Right ventricle myocardium superior (tissue), 1 donor: ENCODE measurements at places on chromosomes 6 and 20.
A peak's percentile ranks its signal among the peaks of the same experiment; 100 is the strongest.

GRCh38 chr20:17909869-17910321, 58.7 kb downstream of the SNX5 start:
- no peak for DNase-seq

GRCh38 chr20:24577271-24577909, 108.0 kb downstream of the SYNDIG1 start:
- peak; percentile 16 for DNase-seq

DNA sequence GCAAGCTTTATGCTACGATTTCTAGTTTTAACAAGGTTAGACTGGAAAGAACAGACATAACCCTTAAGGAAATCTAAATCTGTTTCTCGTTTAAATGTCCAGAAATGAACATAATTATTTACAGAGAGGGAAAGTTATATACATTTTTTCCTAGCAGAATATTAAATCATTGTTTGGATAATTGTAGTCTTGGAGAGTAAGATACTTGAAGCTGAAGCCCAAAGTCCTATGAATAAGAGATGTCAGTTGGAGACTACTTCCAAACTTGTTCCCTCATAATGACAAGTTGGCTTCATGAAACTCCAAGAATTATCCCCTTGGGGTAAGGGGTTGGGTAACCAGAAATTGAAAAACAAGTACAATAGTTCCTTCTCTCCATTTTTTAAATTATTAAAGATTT, 911.1 kb upstream of the MAN1A1 start:
- no peak for DNase-seq

DNA sequence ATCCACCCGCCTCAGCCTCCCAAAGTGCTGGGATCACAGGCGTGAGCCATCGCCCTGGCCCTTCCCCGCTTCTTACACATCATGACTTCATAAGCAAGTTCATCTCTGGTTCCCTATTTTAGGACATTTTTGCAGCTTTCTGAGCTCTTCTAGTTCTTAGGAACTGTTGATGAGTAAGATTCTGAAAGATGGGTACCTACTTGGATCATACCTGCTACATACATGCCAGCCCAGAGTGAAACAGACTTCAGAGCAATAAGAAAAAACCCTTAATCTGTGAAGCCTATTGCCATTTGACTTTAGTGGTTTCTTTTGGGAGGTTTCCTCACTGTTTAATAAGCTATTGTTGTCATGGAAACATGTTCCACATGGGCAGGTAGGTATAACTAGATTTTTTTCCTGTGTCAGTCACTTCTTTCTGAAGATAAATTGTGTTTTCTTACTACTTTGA, 27.9 kb upstream of the TMEM217 start:
- no peak for DNase-seq

DNA sequence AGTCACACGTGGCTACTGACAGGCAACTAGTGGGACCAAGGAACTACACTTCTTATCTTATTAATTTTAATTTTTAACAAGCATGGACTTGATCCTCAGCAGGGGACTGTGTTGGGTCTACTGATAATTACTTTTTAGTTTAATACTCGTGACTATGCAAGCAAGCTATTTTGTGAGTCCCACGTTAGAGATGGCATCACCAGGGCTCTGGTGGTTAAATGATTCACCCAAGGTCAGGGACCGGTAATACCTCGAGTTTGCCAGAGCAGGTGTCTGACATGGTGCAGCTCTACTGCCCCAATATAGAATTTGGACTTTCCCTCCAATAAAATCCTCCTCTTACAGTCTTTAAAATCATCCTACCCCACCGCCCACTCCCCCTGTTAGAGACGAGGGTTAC, 98.6 kb upstream of the RIN2 start:
- no peak for DNase-seq

DNA sequence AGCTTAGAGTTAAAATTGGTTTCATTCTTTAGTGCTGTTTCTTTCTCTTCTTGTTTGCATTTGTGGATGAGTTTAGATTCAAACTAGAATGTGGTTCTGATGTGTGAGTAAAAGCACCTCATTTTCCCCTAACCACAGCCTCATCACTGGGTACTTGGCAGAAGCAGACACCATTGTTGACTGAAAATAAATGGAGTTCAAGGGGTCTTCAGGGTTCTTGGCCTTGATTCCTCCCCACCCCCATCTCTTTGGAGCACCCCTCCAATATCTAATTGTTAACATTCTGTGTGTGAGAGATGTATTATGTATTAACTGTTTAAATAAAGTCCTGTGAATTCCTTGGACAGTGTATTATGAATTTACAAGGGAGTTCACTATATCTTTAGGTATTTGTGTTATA, 59.6 kb downstream of the JARID2 start:
- no peak for DNase-seq

- DNase-seq, result peak; percentile 38
These were observed 2.2 kb downstream of the TFAP2A start for GRCh38 chr6:10412461-10413261.

DNA sequence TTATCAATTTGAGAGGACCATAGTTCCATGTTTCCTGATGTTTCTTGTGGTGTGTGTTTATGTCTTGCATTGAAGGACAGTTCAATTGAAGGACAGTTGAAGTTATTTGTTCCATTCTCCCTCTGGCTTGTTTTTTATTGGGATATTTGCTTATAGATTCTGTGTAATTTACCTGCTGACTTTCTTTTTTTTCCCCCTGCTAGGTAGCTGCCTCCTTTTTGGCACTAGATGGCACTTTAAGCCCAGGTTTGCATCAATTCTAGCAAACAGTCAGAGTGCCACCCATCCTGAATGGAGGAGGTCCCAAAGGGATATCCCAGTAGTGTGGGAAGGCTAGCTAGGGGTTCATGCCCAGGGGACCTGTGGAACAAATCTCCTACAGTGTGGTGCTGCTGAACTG, 78.1 kb downstream of the CFAP61 start:
- DNase-seq, result no peak

DNA sequence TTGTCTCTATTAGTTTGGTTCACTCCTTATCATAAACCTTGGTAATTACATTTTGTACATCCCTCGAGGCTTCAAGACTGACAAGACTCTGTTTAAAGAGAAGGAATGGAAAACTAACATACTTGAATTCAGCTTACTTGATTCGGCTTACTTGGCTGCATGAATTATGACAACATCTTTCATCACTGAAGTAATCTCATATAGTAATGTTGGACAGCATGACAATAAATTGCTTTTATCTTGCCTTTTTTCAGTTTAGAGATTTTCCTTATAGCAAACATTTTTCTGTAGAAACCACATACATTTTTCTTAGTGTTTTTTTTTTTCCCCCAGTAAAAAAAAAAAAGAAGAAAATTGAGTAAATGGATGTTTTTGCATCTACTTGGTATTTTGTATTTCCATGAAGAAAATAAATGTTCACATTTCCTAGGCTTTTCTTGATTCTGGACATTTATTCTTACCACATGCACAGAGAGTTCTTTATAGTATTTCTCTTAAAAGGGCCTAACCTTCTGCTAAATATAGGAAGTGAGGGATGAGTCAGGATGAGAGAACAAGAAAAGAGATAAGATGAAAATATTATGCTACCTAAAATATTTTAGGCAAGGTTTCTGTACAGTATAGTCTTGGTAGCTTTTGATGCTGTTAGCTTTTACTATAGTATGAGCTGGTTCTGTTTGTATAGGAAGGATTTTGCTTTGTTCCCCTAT, 101.0 kb upstream of the HDGFL1 start:
- no peak for DNase-seq

- no peak for DNase-seq
These were observed 491.3 kb downstream of the MAFB start for GRCh38 chr20:40197691-40198090.

DNA sequence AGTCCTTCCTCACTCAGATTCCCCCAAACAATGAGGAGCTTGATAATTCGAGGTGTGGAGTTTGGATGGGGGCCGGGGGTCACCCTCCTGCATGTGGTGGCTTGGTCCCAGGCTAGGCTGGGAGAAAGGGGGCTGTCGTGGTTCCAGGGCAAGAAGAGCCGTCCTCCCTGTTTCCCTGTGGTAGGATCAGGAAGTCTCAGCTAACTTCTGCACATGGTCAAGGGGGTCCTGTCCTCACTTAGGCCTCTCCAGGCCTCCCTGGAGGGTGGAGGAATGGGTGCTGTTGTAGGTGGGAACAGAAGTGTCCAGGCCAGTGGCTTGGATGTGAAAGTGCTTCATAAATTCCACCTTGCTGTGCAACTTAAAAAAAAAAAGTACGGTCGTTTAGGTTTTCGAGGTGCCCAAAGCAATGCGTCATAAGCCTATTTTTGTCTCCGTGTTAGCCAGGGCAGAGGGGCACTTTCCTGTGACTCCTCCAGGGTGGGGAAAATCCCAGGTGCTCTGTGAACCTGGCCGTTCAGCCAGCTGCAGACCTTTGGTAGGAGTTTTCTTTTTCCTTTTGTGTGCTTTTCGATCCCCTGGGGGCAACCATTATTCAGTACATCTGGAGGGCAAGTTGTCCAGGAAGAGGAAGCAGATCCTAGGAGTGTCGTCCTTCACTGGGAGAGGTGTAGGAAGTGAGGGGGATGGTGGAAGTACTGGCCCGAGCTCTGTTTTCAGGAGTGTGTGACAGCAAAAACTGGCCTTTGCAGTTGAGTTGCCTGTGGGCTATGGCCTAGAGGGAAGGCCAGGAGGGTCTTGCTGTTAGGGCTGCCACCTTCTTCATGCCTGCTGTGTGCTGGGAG, 9.6 kb downstream of the IGF2R start:
- DNase-seq, result no peak

DNA sequence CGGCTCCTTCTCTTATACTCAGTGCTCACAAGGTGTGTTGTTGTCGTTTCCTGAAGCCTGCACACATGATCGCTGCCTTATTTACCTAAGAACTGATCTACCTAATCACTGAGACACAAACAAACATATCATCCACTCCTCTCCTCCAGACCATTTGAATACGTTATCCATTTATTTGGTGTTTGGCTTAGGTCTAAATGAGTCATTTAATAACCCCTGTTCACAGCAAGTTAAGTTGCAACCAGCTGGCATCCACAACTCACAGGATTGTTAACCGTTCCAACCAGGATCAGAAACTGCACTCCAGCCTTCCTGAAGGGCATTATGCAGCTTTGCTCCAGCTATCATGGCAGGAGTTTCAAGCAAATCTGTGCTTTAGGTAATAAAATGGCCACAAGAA, 511.1 kb upstream of the MAP3K7 start:
- DNase-seq, result no peak

- no peak for DNase-seq
These were observed 92.6 kb downstream of the YTHDF1 start for GRCh38 chr20:63123331-63123741.

DNA sequence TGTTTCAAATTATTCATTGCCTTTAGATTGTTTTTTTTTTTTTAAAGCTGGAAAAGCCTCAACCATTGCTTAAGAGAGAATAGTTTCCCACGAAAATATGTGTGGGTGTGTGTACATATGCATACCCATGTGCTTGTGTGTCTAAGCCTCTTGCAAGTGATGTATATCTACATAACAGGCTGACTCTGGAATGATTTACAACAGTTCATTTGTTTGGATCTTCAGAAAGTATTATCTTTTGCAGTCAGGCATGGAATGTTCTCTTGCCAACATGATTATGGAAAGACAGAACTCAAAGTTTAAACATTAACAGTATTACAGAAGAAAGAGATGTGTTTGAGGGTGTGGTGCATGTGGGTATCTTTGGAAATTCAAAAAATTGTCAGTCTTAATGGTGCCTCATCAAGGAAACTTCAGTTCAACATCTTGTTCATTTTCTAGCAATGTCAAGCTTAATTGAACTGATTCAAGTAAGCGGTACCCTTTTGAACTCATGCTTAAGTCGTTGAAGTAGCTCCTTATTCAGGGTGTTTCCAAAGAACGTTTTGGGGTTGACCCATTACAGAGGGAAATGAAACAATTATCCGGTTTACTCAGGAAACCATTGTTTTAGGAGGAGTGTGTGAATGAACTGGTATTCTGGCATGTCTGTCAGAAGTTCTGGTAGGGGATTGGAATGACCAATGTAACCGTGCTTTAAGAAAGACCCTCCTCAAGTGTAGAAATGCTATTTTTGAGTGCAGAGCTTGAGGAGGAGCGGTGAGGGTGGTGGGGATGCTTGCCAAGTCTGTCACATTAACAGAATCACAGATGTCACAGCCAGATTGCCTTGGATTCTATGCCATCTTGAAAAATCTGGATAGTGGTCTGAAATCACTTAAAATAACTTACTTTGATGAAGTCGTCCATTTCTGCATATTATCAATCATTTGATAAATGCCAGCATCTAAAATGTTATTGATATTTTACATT, 60.3 kb downstream of the ADGRG6 start:
- DNase-seq, result no peak

DNA sequence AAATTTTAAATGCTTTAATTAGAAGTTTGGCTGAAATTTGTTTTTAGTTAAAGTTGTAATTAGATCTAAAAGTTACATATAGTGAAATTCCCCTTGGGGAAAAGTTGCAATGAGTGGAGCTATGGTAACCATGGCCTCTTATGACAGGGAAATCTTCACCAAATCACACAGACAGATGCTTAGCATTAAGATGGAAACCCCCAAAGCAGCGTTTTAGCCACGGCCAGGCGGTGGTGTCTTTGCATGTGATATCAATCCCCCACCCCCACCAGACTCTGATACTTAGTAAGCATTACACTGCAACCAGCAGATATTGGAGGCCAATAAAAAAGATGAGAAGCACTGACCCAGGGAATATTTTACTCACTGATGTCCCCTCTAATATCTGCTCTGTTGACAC, 75.7 kb downstream of the REPS1 start:
- DNase-seq, result no peak

GRCh38 chr20:1868856-1869255, 26.4 kb upstream of the SIRPA start:
- DNase-seq, result no peak

- DNase-seq, result no peak
These were observed 474.9 kb upstream of the CHD6 start for GRCh38 chr20:42093041-42093440.

DNA sequence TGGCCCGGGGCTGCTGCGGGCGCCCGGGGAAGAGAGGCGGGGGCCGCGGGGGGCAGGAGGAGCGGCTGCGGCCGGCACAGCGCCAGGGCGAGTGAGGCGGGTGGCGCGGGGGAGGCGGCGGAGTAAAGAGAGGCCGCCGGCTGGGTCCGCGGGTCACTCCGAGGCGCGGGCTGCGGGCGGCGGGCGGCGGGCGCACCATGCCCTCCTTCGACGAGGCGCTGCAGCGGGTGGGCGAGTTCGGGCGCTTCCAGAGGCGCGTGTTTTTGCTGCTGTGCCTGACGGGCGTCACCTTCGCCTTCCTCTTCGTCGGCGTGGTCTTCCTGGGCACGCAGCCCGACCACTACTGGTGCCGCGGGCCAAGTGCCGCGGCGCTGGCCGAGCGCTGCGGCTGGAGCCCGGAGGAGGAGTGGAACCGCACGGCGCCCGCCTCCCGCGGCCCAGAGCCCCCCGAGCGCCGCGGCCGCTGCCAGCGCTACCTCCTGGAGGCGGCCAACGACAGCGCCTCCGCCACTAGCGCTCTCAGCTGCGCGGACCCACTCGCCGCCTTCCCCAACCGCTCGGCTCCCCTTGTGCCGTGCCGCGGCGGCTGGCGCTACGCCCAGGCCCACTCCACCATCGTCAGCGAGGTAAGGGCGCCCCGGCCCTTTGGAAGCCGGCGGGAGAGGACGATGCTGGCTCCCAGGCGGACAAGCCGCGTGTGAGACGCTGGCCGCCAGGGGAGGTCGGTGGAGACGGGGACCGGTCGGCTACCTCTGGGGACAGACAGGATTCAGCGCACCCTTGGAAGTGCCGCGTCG, at the start of gene SLC22A3:
Gene SLC22A3 (plus strand): TSS at position 156 of the 797 bp plus-strand sequence. CDS start 42 bp downstream, at position 198.
- peak; percentile 58 for DNase-seq
